ENCODE measurements at places on chromosomes 7 and 10. TPM values are rescaled to one million over a fixed set of nuclear protein-coding genes. Genes with fewer than 3 reads are reported as not detected.

GRCh38 chr10:22443175-22443901 lies 98.0 kb downstream of the SPAG6 start:
- no peak for DNase-seq

- DNase-seq = no peak
Measured at GRCh38 chr7:98210513-98211220, 572 bp upstream of the BHLHA15 start.

Gene ANXA8L1
- not detected for total RNA-seq

DNA sequence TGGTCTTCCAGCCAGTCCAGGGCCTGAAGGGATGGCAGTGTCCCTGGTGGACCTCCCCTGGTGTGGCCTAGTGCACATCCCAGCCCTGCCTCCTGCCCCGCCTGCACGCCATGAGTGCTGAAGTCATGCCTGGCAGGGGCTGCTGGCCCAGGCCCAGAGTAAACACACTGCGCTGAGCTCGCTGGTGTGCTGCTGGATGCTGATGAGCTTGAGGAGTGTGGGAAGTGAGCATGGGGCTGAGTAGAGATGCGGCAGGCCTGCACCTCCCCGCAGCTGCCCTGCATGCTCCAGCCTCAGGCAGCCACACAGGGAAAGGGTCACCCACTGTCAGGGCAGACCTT lies 43.2 kb downstream of the HTRA1 start:
- DNase-seq = peak; percentile 34

- DNase-seq = no peak
Measured at GRCh38 chr7:22386865-22387264, 29.9 kb upstream of the RAPGEF5 start.

Gene MRLN
- not detected for total RNA-seq

DNA sequence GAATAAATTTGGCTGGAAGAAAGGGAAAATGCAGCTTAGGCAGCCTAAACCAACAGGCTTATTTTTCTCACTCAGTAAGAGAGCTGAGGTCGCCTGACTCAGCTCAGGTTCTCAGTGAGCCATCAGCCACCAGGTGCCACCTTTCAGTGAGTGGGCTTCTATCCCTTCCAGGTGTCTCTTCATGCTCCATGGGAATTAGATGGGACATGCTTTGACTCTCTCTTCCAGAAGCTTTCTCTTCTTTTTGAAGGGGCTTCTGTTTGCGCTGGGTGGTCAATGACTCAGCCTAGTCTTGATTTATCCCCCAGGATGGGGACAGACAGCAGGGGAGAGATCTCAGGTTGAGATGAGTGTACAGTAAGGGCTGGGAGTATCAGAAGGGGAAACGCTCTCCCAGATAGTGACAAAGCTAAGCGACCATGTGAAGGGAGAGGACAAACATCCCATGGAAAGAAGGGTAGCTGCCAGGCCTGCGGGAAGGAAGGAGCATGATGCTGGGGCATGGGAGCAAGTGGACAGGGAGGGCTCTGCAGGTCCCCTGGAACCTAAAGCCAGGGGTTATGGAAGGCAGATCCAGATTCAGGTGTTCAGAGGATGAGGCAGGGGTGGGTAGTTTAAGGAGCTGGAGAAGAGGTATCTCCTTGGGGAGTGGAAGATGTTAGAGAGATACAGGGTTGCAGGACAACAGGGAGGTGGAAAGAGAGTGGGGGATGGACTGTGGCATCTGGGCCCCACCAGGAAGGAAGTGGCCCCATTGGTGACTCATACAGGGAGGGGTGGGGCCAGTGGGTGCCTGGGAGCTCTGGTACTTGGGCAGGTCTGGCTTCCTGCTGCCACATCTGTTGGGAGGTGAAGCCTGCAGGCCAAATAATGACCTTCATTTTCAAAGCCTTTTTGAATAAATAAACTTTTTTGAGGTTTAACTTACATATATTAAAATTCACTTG lies 32.5 kb downstream of the OGDH start:
- DNase-seq = no peak

Gene TSPAN12
- not detected for total RNA-seq

Gene MYPN
- total RNA-seq = 0.06 TPM

DNA sequence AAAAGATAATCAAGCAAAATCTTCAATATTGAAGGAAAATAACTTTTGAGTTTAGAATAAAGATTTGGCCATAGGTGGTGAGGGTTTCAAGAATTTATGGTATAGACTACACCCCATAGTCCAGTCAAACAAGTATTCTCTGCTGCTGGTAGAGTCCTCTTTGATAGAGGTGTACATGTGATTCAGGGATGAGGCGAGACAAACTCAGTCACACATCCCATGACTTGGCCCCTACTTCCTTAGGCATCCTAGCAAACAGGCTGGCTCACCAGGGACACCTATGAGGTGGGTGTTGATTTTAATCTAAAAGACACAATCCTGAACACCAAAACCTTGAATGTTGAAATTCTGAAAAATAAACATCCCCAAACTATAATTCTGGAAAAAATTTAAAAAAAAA lies 78.1 kb upstream of the SLC25A13 start:
- no peak for DNase-seq

DNA sequence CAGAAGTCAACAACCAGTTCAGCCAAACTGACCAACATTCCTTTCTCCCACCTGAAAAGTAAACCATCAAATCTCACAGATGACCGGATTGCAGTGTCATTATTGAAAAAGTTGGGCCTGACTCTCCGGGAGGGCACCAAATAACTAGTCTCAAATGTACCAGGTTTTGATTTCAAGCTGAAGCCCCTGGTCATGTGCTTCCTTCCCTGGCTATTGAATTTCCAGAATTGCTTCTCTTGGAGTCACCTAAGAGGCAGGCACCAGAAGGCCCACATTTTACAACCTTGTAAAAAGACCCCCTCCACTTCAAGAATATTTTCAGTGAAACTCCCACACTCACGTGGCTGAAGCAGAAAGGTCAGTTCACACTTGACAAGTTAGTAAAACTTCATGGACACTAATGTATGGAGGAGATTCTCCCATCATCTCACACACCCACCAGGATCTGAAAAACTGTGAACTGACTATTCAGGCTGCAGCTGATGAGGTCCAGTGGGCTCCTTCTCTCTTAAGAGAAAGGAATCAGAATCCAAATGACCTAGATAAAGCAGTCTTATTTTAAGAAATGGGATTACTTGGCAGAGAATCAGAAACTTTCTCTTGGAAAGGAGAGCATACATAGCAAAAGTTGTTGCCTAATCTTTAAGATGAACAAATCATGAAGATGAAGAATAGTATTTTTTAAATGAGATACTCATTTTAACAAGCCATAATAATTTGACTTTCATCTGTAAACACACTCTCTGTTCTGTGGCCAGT lies 53.6 kb downstream of the DLD start:
- no peak for DNase-seq

- DNase-seq = no peak
Measured at GRCh38 chr7:114048386-114049235, 129.8 kb upstream of the PPP1R3A start.

Gene KCNMA1
- 3.9 TPM for total RNA-seq

Gene ETV1
- total RNA-seq = 7.2 TPM

GRCh38 chr10:103720964-103721335 lies 134.4 kb downstream of the SH3PXD2A start:
- DNase-seq = peak; percentile 49

GRCh38 chr10:60801522-60801921 lies 23.2 kb downstream of the CDK1 start:
- no peak for DNase-seq

- no peak for DNase-seq
Measured at GRCh38 chr7:40711706-40712105, 576.9 kb downstream of the SUGCT start.

DNA sequence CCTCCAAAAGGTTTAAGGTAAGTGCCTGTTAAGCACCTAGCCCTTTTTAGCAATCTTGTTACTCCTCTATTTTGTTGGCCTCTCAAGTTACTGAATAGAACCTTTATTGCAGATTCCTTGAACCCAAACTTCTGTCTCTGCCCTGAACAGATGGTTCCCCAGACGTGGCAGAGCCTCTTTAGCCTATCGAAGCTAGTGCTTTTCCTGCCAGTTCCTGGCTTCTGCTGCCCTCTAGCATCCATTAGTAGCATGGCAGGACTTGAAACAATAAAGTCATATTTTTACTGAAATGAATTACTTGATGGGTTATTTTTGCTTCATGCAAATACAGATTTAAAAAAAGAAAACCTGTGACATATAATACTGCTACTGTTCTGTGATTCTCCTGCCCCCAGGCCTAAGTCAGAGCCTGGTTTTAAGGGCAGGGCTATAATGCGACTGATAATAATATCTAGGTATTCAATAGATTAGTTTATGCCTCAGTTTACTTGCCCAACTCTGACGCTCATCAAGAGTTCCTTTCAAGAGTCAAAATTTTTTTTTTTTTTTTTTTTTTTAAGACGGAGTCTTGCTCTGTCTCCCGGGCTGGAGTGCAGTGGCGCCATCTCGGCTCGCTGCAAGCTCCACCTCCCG lies 84.3 kb upstream of the PHF14 start:
- DNase-seq = peak; percentile 74

Gene MEOX2
- not detected for total RNA-seq

DNA sequence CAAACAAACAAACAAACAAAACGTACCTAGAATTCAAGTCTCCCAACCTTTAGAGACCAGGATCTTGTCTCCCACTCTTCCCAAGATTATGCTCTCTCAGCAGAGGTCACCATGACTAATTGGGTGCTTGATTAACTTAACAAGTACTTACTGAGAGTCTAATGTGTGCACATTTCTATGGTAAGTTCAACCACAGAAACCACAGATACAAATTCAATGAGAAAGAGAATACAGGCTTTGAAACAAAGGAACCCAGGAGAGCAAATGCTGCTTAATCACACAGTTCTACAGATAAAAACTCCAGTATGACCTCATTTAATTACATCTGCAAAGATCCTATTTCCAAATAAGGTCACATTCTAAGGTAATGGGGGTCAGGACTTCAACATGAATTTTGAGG lies 142.8 kb downstream of the DNAJC1 start:
- no peak for DNase-seq

GRCh38 chr10:89255793-89256192 lies 4.2 kb upstream of the LIPA start:
- no peak for DNase-seq

- DNase-seq = peak; percentile 88
Measured at GRCh38 chr10:15433850-15434537, 62.9 kb upstream of the FAM171A1 start.

Gene KCNH2
- total RNA-seq = 11.5 TPM

- no peak for DNase-seq
Measured at GRCh38 chr7:23941551-23941950, 231.5 kb downstream of the STK31 start.

- DNase-seq = peak; percentile 83
Measured at GRCh38 chr10:86899670-86900276, 57.6 kb downstream of the MMRN2 start.

DNA sequence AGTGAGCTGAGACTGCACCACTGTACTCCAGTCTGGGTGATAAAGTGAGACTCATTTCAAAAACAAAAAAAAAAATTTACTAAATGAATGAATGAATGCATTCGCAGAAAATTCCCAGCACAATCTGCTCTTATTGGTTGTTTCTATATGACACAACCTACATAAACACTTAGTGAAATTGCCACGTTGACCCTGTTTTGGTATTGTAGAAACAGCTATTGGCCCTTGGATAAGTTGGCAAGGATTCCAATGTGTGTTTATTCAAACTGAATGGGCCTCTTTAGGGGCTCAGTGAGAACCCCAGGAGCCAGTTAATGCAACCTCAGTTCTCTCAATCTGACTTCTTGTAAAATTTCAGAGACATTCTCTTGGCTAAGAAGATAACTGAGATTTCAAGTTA lies 66.0 kb downstream of the HHEX start:
- no peak for DNase-seq

Gene TMEM273
- not detected for total RNA-seq

Gene IFIT1B
- total RNA-seq = not detected

Gene EPO
- not detected for total RNA-seq

DNA sequence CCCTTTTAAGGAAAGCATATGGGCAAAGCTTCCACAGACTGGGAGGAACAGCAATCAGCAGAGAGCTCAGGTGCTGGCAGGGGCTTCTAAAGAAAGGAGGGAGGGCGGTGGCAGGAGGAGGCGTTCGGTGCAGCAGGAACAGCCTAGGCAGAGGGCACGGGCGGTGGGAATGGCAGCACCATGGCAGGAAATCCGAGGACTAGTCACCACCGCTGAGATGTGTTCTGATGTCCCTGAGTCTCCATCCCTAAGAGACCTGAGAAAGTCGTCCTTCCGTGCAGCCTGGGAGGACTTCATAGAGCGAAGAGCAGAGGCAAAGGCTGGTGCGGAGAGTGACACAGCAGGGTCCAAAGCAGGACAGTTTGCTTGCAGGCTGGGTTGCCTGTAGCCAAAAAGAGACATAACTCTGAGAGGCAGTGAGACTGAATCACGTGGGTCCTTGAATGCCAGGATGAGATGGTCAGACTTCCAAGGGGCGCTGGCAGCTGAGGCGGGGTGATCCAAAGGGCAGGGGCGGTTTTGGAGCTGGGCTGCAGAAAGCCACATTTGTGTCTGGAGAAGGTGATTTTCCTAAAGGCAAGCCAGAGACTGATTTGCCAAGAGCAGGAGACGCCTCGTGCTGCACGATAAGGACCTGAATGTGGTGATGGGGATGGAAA lies 35.8 kb upstream of the GRID1 start:
- peak; percentile 62 for DNase-seq

DNA sequence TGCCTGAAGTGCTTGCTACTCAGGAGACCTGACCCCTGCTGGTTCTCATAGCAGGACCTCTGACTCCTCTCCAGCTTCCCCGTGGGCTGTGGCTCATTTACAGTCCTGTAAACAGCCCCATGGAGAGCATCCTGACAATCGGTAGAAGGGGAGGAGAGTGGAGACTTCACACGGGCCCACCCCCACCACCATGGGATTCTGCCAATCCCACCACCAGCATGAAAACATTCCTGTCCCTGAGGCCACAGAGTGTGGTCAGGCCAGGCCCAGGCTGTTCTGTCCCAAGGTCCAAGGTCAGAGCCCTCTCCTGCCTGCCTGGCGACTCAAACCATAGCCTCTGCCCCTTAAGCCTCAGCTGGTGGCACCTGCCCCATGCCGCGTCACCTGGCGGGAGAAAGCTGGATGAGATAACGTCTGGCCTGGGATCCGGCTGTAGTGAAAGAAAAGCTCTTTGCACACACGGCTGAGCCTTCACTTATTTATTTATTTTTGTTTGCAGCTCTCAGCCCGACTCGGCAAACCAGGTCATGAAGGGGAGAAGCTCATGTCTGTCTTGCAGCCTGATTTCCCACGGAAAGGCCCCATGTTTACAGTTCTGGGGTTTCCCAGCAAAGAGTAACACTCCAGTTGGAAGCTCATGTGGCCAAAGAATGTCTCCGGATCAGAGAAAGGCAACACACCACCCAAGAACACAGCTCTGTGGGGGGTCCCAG lies 293.6 kb upstream of the ZMIZ1 start:
- no peak for DNase-seq

DNA sequence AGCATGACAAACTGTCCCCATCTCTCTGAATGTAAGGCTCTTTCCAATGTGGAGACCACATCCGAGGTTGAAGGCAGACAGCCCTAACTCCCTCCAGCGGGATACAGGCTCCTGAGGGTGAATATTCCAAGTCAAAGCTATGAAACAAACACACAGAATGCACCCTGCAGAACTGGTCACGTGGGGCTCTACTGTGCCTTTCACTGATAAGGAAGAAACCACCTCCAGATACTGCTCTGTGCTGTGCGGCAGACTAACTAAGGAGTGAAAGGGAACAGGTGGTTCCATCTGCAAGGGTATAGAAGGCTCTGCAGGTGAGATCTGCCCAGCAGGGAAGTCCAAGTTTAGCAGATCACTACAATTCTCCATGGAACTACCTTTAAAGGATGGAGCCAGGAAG lies 534.4 kb downstream of the KCNMA1 start:
- DNase-seq = no peak

Gene ALOX5
- total RNA-seq = not detected

Gene LIPF
- not detected for total RNA-seq

GRCh38 chr10:49227406-49227805 lies 39.2 kb upstream of the TMEM273 start:
- no peak for DNase-seq

Gene PIP
- not detected for total RNA-seq
